Lung (tissue), 17 donors: ENCODE measurements at places on chromosomes 2 and 18. TPM values are rescaled to one million over a fixed set of nuclear protein-coding genes. Genes with fewer than 3 reads are reported as not detected.
A peak's percentile ranks its signal among the peaks of the same experiment; 100 is the strongest.

Gene NXPH2
- not detected for polyA plus RNA-seq

Gene PECR
- 10.6 TPM for polyA plus RNA-seq

Gene HJURP
- polyA plus RNA-seq, result 1.9 TPM

Gene ANKRD30BL
- polyA plus RNA-seq, result not detected

Gene CFC1
- polyA plus RNA-seq, result 1.3 TPM

DNA sequence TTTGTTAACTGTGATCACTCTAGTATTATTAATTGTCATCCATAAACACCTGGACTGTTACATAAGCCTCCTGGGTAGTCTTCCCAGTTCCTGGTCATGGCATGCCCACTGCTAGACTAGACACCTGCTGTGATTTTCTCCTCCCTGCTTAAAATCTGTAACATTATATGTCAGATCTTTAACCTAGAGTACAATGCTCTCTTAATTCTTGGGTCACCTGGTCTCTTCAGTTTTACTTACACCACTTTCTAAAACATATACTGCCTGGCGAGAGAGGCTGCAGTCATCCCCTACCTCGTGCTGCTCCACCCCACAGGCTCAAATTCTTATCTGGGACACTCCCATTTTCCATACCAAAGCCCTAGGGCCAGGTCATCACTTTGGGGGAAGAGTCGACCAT, 161.3 kb downstream of the CDH2 start:
- no peaks in the 10 kb centered on the region for H3K27me3 ChIP-seq
- no peak overlapping the region for H3K4me3 ChIP-seq
- no peak for DNase-seq
- no peak overlapping the region for H3K27ac ChIP-seq
- H3K4me1 ChIP-seq, result no peaks in the 10 kb centered on the region

GRCh38 chr2:58006256-58006951, 40.2 kb upstream of the VRK2 start:
- no peaks in the 10 kb centered on the region for H3K27me3 ChIP-seq
- H3K4me3 ChIP-seq, result no peak overlapping the region
- no peak overlapping the region for H3K27ac ChIP-seq
- DNase-seq, result no peak
- no peaks in the 10 kb centered on the region for H3K4me1 ChIP-seq

DNA sequence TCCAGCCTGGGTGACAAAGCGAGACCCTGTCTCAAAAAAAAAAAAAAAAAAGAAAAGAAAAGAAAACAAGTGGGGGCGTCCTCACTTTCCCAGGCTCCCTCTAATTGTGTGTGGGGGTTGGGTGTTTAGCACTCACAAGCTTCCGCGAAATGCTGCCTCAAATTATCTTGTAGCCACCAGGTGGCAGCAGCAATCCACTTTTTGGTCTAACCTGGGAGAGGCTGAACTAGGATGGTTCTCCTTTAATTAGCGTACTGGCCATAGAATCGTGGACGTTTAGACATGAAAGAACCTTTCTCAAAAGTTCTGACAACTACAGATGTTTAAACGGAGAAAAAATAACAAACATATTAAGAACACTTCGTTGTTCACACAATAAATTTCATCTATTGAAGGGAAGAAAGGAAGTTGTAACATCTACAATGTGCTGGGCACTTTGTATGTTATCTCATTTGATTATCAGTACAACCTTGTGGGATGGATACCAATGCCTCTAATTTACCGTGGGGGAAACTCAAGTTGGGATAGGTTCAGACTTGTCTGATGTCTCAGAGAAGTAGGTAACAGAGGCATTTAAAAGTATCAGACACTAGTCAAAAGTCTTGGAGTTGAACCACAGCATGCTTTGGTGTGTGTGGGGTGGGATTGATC, 122.7 kb upstream of the NABP1 start:
- DNase-seq, result peak; percentile 89
- H3K36me3 ChIP-seq, result no peaks in the 10 kb centered on the region
- H3K4me3 ChIP-seq, result no peak overlapping the region
- no peak overlapping the region for H3K27ac ChIP-seq
- no peaks in the 10 kb centered on the region for H3K27me3 ChIP-seq
- H3K4me1 ChIP-seq, result peaks cover 3% of the 10 kb centered on the region

- no peaks in the 10 kb centered on the region for H3K4me1 ChIP-seq
- no peaks in the 10 kb centered on the region for H3K27me3 ChIP-seq
- H3K4me3 ChIP-seq, result no peak overlapping the region
- no peaks in the 10 kb centered on the region for H3K36me3 ChIP-seq
- no peak for DNase-seq
Observed at GRCh38 chr2:33246432-33246831, 230.0 kb upstream of the RASGRP3 start.

GRCh38 chr2:197504512-197504911, 4.3 kb downstream of the HSPE1 start:
- no peak overlapping the region for H3K27ac ChIP-seq
- peaks cover 14% of the 10 kb centered on the region for H3K36me3 ChIP-seq
- peaks cover 2% of the 10 kb centered on the region for H3K4me1 ChIP-seq
- DNase-seq, result no peak
- no peaks in the 10 kb centered on the region for H3K27me3 ChIP-seq

DNA sequence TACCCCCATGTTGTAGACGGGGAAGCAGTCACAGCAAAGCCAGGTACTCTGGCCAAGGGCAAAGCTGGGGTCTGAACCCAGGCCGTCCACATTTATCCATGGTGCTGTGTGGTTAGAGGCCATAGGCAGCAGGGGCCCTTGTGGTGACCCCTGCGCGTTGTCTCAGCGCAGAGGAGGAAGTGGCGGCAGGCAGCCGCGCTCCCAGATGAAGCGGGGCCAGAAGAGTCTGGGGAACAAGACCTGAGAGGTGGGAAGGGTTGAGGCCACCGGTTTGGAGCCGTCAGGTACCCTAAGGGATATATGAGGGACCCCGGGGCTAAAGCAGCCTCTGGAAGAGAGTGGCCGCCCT, 770 bp downstream of the ZNF396 start:
- H3K4me1 ChIP-seq, result no peaks in the 10 kb centered on the region
- H3K4me3 ChIP-seq, result peak overlapping the region; percentile 84
- H3K27ac ChIP-seq, result no peak overlapping the region
- no peaks in the 10 kb centered on the region for H3K27me3 ChIP-seq
- H3K36me3 ChIP-seq, result no peaks in the 10 kb centered on the region

- H3K4me3 ChIP-seq, result no peak overlapping the region
- H3K4me1 ChIP-seq, result no peaks in the 10 kb centered on the region
- H3K27me3 ChIP-seq, result no peaks in the 10 kb centered on the region
Observed at GRCh38 chr18:61635901-61636528, 256.8 kb downstream of the RNF152 start.

- peak overlapping the region; percentile 40 for H3K27ac ChIP-seq
- DNase-seq, result peak; percentile 73
- H3K36me3 ChIP-seq, result peaks cover 11% of the 10 kb centered on the region
Observed at GRCh38 chr2:219446101-219446504, 11.5 kb downstream of the SPEG start.

DNA sequence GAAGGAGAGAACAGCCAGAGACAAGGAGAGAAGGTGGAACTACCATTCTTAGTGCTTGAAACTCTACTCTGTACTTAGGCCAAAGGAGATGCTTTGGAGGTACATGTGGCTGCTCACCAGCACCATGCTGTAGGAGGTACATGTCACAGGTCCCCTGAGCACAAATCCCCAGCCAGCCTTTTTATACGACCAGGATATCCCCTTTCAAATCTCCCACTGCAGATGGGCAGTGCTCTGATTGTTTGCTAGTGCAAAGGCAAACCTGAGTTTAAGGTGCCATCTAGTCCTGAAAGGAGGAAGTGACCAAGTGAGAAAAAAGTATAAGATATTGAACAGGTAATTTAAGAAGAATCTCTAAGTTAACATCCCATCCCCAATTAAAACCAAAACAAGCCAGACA, 17.1 kb upstream of the TTC21B start:
- no peak for DNase-seq
- H3K4me3 ChIP-seq, result no peak overlapping the region
- no peak overlapping the region for H3K27ac ChIP-seq
- no peaks in the 10 kb centered on the region for H3K36me3 ChIP-seq
- H3K27me3 ChIP-seq, result no peaks in the 10 kb centered on the region

DNA sequence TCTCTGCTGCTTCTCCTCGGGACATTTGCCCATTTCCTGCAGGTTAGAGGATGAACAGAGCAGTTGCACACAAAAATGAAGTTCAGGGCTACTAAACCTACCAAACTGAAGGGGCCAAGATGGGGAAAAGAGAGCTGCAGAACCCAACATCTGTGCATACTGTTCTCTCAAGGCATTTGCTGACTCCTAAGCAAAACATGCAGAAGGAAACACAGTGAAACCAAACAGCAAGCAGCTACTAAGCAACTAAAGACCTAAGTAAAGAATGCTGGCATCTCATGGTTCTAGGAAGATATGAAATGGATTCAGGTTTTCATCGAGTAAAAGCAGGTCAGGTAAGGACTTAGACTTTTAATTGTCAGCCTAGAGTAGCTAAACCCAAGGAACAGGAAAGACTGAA, 111.9 kb upstream of the SYT4 start:
- no peak overlapping the region for H3K4me3 ChIP-seq
- H3K27ac ChIP-seq, result no peak overlapping the region
- DNase-seq, result peak; percentile 48
- no peaks in the 10 kb centered on the region for H3K27me3 ChIP-seq

DNA sequence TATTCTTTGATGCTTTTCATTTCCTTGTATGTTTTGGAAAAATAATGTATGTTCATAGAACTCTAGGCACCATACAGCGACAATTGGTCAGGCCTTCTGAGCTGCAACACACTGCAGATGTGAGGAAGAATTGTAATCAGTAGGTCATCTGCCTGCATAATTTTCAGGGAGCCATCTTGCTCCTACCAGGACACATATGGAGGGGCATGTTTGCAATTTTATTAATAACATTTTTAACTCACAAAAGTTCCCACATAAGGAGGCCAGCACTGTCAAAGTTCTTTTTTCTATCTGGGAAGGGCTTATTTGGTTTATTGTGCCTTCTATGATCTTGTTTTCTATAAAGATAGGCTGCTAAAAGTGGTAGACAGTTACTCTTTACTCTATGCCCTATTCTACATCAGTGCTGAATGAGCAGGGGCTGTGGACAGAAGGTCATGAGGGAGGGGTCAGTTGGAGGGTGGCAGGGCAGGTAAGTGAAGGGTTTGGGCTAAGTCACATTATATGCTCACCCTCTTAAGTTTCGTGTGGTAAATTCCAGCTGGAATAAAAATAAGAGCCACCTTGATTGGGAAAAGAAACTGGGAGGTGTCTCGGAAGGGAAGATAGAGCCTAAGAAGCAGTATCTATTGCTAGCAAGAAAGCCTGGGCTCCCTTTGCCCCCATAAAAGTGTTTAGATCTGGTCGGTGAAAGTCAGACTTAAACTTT, 126.3 kb downstream of the PLCL1 start:
- no peak overlapping the region for H3K4me3 ChIP-seq
- no peaks in the 10 kb centered on the region for H3K27me3 ChIP-seq
- H3K4me1 ChIP-seq, result peaks cover 17% of the 10 kb centered on the region
- no peak overlapping the region for H3K27ac ChIP-seq
- no peak for DNase-seq

- no peaks in the 10 kb centered on the region for H3K27me3 ChIP-seq
- H3K4me1 ChIP-seq, result peaks cover 24% of the 10 kb centered on the region
- DNase-seq, result no peak
Observed at GRCh38 chr2:219527076-219527394, 12.8 kb downstream of the ASIC4 start.

- no peak overlapping the region for H3K27ac ChIP-seq
- H3K27me3 ChIP-seq, result no peaks in the 10 kb centered on the region
- H3K4me1 ChIP-seq, result no peaks in the 10 kb centered on the region
- H3K36me3 ChIP-seq, result peaks cover 9% of the 10 kb centered on the region
Observed at GRCh38 chr2:199946196-199946595, 9.1 kb downstream of the TYW5 start.

DNA sequence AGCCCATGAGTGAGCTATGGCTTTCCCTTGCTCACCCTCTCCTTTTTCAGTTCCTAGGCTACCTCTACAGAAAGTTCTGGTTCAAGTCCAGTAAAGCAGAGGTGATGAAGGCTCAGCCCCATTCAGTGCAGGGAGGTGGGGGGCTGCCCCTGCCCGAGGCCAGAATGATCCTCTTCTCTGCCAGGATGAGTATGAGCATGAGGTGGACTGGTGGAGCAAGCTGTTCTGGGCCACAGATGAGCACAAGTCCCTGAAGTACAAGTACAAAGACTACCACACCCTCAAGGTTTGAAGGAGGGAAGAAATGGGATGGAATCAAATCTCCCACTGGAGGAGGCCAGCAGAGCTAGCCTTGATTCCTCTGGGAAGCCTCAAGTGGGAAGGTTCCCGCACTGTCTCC, 42.4 kb downstream of the LMAN2L start:
- H3K4me1 ChIP-seq, result peaks cover 5% of the 10 kb centered on the region
- H3K27me3 ChIP-seq, result no peaks in the 10 kb centered on the region
- H3K36me3 ChIP-seq, result no peaks in the 10 kb centered on the region
- DNase-seq, result no peak

GRCh38 chr18:2513616-2514015, 57.7 kb downstream of the METTL4 start:
- no peaks in the 10 kb centered on the region for H3K36me3 ChIP-seq
- H3K27me3 ChIP-seq, result no peaks in the 10 kb centered on the region
- no peaks in the 10 kb centered on the region for H3K4me1 ChIP-seq
- DNase-seq, result no peak
- no peak overlapping the region for H3K4me3 ChIP-seq
